ENCODE measurements at places on chromosomes 1 and 21.

GRCh38 chr1:103273106-103273505 lies 164.8 kb upstream of the COL11A1 start:
- DNase-seq: no peak

GRCh38 chr21:31720739-31721138 lies 11.2 kb downstream of the SCAF4 start:
- no peak for DNase-seq

GRCh38 chr1:107525145-107525544 lies 384.3 kb downstream of the NTNG1 start:
- DNase-seq: no peak

DNA sequence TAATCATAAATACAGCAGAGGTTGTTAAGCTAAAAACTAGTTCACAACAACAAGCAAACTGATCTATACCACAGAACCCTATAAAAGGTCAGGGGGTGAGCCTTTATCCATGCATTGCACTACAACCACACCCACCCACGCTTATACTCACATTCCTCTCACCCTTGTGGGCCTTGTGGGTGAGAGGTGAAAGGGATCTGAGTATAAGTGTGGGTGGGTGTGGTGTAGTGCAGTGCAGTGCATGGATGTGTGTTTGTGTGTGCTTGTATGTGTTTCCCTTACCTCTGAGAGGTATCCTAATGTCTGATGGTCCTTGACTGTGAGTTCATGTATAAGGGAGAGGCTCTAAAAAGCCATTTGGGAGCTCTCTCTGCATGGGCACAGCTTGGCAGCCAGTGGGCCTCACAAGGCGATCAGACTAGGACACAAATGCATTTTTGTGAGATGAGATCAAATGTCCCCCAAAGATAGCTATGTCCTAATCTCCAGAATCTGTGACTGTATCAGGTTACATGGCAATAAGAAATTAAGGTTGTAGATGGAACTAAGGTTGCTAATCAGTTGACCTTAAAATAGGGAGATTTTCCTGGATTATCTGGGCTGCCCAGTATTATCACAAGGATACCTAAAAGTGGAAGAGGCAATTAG lies 95.5 kb upstream of the DPT start:
- no peak for DNase-seq

GRCh38 chr1:117683571-117684285 lies 77.9 kb downstream of the TENT5C start:
- no peak for DNase-seq

DNA sequence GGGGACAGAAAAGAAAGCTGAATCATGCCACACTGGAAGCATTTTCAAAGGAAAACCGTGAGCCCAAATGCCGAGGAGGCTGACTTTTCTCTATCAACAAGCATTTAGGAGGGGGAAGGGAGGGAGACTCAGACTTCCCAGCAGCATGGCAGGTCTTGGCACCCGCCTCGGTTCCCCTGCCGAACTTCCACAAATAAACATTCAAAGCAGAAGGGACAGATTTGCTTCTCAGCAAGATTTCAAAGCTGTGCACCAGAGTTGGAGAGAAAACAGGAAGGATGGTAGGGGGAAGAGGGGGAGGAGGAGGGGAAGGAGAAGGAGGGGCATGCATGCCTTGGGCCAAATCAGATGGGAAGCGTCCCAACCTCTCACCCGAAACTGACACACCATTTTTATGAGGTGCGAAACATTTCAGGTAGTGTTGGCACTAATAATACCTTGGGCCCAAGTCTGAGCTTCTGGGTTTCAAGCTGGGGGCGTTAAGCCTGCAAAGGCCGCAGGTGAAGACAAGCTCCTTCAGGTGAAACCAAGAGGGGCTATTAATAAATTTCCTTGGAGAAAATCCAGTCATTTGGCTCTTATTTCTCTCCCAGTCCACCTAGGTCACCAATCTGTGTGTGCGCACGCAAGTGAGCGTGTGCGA lies 26.4 kb downstream of the ABCA4 start:
- peak; percentile 89 for DNase-seq

- DNase-seq: peak; percentile 50
Measured at GRCh38 chr1:26761217-26761616, 26.5 kb upstream of the PIGV start.

DNA sequence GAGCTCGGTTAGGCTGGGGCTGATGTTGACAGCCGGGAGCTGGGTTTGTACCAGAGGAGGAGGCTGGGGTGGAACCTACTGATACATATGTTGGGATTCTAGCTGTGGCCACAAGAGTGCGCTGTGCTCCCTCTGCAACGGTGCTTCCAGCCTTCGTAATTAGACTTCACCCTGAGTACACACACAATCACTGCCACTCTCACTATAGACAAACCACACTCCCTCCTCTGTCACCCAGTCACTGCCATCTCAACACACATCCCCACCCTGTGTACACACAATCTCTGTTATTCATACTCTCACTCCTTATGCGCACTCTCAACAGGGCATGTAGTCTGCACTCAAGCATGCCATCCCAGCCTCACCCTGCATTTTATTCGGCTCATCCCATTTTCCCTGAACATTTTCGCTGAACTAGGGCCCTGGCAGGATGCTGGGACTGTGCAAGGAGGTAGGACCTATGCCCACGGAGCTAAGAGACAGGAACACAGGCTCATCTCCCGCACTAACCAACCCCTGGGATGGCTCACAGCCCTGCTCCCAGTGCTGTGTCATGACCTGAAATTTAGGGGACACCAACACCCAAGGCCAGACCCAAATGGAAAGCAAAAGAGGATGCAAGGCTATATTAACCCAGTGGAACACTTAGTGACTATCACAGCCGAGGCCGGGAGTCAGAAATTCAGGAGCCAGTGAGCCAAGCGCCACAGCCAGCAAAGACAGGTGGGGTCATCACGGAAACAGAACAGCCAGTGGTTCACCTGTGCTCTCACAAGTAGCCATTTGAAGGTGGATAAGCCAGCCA lies 5.7 kb downstream of the GJB3 start:
- peak; percentile 80 for DNase-seq

DNA sequence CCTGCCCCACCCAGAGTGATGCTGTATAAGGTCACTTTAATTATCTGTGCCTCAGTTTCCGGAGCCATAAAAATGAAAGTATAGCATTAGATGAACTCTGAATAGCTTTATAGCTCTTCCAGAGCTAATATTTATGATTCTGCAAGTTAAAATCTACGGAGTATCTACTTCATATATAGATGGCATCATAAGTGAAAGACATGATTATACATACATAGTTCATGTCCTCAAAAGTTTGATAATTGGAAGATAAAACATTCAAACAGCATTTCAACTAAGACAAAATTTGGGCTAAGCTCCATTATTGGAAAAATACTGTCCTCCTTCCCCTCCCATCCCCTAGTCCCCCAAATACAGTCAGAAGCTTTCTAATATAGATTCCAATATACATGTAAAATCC lies 4.2 kb downstream of the AKT3 start:
- DNase-seq: no peak

GRCh38 chr1:245859493-245860114 lies 647.5 kb downstream of the SMYD3 start:
- no peak for DNase-seq

DNA sequence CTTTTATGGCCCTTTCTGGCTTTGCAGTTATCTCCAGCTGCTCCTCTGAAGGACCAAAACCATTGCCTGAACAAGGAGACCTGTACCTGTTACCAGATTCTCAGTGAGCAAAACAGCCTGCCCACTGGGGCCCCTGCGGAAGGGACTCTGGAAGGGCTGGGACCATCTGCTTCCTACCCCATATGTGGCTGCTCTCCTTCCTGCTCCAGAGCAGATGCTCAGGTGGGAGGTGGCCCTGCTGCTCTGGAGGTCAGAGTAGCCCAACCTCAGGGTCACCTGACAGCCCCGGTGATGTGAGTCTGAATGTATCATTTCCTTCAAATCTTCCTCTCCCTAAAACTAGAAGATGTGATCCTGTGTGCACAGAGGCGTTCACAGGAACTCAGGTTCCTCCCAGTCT lies 33.6 kb downstream of the PRDM16 start:
- no peak for DNase-seq

DNA sequence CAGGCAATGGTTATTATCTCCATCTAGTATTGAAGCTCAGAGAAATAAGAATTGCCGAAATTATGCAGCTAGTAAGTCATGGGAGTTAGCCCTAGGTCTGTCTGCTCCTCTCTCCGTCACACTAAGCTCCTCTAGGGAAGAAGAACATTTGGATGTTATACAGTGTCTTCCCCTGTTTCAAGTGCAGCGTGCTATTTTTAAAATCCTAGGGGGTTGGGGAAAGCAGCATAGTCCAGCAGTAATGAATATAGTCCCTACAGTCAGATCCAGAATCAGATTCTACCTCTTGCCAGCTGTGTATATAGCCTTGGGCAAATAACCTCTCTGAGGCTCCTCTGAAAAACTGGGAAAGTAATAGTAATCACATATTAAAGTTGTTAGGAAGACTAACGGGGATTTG lies 44.5 kb upstream of the OSBPL9 start:
- no peak for DNase-seq
